Stimulated activated CD8-positive, alpha-beta memory T cell treated with anti-CD3 and anti-CD28 coated beads, Interleukin-4, amount 100 ng/mL, for 4 hours (primary cell): ENCODE measurements at places on chromosomes 11 and 22.

DNA sequence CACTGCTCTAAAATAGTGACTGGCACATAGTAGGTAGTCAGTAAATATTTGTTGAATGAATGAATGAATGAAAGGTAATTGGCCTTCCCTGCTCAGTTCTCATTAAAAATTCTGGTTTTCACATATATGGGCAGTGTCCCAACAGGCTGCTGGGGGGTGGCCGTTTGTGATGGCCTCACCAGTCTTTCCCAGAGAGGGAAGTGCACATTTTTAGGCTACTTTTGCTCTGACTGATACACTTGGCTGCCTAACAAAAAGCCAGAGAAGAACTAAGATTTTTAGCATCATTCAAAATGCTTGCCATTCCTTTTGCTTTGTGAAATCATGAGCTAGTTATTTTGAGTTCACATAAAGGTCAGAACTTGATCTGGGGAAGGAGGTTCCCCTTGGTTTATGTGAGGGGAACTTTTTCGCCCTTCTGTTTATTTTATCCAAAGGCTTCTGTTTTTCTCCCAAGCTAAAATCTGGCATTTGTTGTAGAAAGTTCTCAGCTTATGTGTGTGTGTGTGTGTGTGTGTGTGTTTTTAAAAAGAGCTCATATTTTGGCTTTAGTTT, 83.1 kb downstream of the PTPRJ start:
- DNase-seq = no peak

- DNase-seq = no peak
Measured at GRCh38 chr11:33722590-33723234, 13.5 kb downstream of the CD59 start.

DNA sequence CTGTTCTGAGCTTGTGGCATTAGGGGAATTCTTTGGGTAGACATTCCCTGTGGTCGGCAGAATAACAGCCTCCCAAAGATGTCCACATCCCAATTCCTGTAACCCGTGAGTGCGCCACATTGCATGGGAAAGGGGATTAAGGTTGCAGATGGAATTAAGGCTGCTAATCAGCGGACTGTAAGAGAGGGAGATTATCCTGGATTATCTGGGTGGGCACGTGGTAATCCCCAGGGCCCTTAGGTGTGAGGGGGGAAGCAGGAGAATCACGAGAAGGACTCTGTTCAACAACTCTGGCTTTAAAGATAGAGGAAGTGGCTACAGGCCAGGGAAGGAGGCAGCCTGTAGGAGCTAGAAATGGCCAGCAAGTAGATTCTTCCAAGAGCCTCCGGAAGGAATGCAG, 16.0 kb downstream of the CACNG2 start:
- DNase-seq = no peak

DNA sequence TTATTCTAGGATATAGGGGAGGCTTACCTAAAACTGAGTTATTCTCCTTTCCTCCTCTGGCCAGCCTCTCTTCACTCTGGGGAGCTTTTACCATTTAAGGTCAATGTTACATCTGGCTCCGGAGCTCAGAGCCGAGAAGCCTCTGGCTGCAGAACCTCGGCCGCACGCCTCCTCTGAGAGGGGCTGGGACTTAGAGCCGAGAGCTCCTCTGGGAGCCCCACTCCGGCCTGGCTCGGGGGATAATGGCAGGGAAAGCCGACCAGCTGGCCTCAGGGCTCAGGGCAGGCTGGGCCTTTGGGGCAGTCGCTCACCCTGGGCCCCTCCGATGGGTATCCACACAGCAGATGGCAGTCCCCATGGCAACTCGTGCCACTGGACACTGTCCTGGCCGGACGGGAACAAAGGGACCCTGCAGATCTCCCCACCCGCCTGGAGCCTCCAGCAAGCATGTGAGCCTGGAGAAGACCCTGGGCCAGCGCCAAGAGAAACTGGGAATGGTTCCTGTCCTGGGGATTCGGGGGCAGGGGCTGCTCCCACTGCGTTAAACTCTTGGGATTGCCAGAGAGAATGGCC, at the start of gene IRAG1:
Gene IRAG1 (minus strand): TSS at position 247 of the 573 bp plus-strand sequence. CDS start 153 bp downstream, at position 94.
- DNase-seq = no peak

GRCh38 chr11:117316197-117316961, at the start of gene BACE1:
Gene BACE1, minus strand, starts transcription at chr11:117316256. Its CDS starts 461 bp downstream, at chr11:117315795.
- no peak for DNase-seq

DNA sequence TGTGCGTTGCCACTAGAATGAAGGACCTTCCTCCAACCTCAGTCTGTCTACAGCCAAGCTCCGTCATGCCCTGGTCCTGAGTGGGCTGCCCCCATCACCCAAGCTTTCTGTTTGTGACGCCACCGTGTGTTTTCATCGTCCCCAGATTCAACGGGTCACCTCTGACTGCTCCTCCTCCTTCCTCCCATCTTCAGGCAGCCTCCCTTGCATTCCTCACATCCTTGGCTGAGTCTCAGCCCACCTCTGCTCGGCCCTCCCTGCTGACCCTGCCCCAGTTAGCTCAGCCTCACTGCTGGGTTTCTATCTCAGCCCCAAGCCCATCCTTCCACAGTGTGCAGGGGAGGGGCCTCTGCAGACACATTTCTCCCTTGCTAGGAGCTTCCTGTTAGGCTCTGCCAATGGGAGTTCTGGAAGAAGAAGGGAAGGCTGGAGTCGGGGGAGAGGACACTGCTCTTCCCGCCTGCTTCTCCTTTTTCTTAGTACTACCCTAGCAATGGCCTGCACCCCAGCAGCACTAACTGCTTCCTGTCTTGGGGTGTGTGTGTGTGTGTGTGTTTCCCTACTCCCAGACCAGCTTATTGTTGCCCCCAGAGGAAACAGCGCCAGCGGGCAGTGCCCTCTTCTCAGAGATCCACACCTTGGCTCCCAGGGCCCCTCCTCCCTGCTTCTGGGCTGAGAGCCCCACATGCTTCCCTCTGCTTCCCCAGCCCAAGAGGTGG, 5.2 kb downstream of the IFT27 start:
- no peak for DNase-seq

DNA sequence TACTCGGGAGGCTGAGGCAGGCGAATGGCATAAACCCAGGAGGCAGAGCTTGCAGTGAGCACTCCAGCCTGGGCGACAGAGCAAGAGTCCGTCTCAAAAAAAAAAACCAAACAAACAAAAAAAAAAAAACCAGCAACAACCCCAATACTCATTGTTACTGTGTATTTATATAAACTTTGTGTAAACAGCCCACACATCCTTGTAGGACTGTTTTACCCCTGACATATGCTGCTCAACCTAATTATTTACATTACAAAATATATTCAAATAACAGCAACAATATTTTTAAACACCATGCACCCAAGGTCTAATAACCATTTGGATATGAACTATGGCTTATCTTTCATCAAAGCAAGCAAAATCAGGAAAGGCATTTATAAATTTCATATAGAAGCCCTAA, 284.1 kb downstream of the TTC28 start:
- DNase-seq = no peak

- no peak for DNase-seq
Measured at GRCh38 chr11:14334893-14335292, 24.1 kb downstream of the RRAS2 start.

DNA sequence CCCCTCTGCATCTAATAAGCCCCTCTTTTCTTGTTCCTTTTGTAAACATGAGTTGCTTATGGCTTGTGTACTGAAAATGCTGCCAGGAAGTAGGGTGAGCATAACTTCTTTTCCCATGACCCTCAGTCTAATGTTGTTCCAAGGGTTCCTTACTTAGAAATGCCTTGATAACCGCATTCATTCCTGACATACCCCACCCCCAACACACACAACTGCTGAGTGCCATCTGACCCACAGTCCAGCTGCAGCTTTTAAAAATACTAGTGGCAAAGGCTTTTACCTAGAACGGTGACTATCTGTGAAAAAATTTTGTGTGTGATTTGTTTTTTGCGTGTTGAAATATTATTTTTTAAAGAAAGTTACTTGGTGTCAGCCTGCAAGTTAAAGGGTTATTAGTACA, 52.6 kb downstream of the ARHGAP42 start:
- DNase-seq = no peak

DNA sequence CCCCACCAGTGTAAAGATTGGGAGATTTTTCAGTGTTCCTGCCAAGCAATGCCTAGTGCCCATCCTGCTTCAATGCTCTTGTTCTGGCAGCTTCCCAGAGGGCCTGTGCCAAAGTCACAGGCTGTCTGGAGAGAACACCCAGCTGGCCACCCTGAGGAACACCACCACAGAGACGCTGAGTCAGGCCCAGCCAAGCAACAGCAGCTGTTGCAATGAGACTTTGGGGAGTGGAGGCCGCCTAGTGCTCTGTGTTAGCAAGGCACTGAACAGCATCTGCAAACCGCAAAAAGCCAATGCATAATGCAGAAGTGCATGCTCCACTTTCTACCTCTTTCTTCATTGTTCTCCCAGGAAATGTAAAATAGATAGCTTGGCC, 168.1 kb downstream of the NXPE2 start:
- no peak for DNase-seq

DNA sequence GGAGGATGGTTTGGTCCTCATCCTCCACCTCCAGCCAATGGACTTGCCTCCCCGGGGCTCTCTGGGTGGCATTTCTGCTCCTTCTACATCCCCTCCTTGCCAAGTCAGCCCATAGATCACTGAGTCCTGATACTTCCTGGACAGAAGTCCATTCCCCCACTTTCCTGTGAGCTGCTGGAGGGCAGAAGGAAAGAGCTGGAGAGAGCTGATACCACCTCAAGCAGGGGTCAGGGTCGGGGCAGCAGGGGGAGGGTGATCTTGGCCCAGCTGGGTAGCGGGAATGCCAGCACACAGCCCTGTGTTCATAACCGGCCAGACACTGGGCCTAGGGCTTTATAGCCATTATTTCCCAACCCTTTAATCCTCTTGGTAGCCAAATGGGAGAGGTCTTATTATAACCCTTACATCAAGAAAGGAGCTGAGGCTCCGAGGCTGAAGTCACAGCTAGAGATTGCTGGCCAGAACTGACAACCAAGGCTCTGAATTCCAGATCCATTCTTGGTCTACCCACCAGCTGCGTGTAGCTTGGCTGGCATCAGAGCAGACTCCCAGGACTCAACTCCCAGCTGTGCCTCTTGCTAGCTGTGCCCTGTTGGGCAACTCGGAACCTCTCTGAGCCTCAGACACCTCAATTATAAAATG, 39.9 kb downstream of the CD6 start:
- DNase-seq = no peak
